NCI-H1436 treated with DMSO at 0.1 percent for 48 hours (cell line): ENCODE measurements at places on chromosomes 7 and 10.

DNA sequence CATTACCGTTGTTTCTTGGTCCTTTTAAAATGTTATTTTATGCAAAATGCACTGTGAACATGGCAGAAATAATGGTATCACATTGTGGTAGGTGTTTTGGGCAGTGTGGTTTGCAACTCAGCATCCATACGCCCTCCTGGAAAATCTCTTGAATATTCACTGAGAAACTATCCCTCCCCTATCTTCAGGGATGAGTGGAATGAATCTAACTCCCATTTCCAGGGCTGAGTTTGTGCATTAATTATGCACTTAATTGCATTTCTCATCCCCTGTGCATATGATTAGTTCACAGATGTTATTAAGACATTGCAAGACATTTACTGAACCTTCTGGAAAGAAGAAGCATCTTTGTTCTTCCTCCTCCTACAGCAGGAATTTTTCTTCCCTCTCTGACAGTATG, 36.5 kb downstream of the CFAP43 start:
- no peak for DNase-seq

- DNase-seq, result no peak
Observed at GRCh38 chr10:119538632-119539358, 3.7 kb downstream of the RGS10 start.

GRCh38 chr10:104246976-104247375, 7.7 kb upstream of the GSTO1 start:
- no peak for DNase-seq

GRCh38 chr7:138684340-138684739, 16.8 kb downstream of the SVOPL start:
- DNase-seq, result no peak

DNA sequence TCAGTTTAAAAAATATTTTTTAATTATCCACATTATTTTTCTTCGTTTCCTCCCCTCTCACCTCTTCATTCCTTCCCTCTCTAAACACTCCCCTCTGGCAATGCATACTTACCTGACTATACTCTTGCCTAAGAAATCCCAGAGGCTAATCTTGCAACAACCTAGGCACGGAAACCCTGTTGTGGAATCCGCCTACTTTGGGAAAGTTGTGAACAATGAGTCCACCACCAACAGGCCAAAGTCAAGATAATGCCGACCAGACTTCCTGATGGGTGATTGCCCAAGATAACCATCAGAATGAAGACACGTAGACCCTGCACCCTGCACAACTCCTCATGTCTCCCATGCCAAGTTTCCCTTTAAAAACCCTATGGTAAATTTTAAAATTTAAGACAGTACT, 521.5 kb downstream of the KIF20B start:
- no peak for DNase-seq

DNA sequence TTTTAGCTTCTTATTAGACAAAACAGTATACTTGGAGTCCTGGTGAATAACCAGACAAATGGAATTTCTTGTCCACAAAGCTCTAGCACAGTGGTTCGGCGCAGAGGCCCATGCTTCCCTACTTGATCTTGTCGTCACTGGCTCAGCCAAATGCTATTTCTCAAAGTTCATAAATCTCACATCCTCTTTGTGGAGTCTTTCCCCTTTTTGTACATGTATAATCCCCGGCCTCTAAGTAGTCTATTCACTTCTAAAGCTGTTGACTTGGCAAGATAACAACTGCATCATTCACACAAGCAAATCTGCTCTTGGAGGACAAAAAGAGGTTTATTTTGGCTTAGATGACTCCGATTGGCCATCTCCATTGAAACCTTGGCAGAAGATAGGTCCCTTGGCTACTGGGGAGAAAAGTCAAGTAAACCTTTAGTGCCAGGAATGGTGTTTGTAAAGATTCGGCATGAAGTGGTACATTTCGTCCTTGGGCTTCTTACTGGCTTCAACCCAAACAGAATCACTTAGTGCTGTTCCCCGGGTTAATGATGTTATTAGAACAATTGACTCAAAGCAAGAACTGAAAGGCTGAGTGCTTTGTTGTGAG, 5.1 kb upstream of the AKR1E2 start:
- DNase-seq, result no peak

GRCh38 chr10:454860-455259, 234.6 kb downstream of the DIP2C start:
- DNase-seq, result no peak

GRCh38 chr10:103861505-103861904, 6.1 kb upstream of the SH3PXD2A start:
- DNase-seq, result no peak

- no peak for DNase-seq
Observed at GRCh38 chr10:5619362-5620211, 46.8 kb downstream of the ASB13 start.

DNA sequence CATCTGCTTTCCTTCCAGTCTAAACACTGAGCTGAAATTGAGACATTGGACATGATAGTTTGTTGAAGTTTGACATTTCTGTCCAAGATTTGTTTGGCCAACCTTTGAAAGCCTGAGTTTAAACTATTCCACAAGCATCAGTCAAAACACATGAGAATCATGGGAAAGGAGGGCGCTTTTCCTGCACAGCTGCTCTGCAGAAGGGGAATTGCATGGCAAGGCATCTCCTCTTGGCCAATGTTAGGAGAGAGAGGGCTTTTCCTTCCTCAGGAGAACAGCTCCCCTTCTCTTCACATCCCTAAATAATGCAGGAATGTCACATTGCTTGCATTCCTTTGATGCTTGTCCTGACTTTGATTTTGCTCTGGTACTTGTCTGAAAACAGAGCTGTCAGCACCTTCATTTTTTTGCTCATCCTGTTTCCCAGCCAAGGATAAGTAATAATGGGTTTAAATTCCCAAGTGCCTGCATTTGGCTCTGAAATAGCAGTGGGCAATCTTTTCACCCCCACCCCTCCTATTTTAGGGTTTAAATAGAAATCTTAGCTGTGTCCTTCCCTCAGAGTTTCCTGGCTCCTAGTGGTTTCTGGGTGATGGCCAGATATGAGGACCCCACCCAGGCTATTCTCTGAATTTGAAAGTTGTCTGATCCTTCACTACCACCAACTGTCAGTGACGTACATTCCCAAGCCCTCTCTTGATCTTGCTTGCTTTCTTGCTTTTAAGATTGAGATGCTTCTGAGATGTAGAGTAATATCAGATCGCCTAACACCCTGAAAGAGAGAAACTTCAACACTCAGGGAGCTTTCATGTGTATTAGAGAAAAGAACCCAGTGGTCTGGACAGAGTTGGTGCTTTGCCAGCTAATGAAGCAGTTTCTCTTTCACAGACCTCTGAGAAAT, 75.2 kb upstream of the NPVF start:
- DNase-seq, result no peak

DNA sequence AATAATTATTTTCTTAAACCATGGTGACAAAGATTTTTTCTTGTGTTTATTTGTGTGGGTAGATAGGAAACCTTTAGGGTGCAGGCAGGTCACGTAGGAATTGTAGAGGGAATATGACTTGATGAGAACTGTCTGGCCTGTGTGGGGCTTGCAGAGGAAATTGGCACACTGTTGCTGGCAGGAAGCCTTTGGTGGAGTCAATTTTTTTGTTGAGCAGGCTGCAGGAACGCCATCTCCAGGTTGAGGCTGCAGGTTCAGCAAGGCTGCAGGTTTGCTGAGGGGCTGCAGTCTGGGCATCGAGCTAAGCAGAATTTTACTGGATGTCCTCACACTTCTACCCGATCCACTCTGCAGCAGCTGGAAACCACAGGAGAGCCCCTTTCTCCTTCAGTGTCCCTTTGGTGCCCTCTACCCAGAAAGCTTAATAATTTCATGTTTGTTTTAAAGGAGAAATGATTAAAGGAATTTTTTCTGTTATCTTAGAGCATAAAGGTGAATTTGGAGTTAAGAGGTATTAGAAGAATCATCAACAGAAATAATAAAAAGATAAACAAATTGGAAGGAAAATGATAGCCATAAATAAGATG, 37.0 kb downstream of the TBC1D12 start:
- DNase-seq, result no peak

DNA sequence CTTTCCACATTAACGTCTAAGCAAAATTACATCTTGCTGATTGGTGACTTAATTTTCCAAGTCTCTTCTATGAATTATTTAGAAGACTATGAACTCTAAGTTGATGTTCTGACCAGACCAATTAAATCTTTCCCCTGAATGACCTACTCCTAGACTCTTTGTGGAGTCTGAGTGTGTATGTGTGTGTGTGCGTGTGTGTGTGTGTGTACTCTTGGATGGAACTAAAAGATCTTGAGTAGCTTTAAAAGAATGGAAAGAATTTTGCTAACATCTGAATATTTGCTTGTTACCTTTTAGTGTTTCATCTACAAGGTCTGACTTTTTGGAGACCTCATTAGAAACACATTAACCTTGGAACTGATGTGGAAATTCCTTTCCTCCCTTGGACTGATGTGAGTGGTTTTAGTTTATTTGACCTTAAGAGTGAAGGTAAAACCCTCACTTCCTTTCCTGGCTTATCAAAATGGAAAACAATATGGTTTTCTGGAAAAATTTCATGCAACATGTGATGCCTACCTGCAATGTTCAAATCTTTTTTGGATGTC, 257.1 kb downstream of the GATA3 start:
- no peak for DNase-seq

- DNase-seq, result no peak
Observed at GRCh38 chr7:127415060-127415742, 22.7 kb upstream of the ZNF800 start.

GRCh38 chr7:36625247-36625646, 99.0 kb downstream of the AOAH start:
- DNase-seq, result no peak

GRCh38 chr7:2610898-2611297, 20.9 kb upstream of the TTYH3 start:
- DNase-seq, result no peak

DNA sequence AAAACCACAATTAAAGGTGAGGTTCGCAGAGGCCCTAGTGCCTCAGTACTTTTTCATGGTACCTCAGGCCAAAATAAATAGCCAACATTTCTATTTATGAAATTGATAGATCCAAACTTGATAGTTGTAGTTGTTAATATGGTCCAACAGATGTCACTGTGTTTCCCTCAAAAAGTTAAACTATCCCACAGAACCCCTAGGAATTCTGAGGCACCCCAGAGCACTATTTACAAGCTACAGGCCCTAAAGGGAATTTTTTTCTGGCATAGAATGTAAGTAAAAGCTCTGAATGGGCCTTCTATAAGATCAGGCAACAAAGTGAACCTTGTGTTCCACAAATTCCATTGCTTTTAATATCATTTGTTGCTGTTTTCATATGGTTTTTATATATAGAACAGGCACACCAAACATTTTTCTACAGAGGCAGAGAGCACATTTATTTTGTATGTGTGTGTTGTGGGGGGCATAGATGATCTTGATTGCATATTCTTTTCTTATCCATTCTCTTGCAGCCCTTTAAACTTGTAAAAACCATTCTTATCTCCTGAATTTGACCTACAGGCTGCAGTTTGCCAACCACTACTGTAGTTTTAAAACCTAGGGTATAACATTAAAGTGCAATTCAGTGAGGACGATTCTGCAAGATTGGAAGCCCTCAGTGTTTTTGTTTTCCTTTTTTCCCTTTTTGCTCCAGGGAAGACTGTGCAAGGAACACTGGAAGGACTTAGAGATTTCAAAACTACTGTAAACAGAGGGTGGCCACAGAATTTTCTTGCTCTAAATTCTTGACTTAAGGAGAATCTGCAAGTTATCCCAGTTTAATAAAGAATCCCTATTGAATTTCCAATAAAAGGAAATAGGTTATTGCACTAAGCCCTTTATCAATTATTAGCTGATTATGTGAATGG, 3.5 kb upstream of the ARL4A start:
- DNase-seq, result no peak

- DNase-seq, result no peak
Observed at GRCh38 chr7:149291036-149291780, 29.2 kb downstream of the ZNF783 start.

DNA sequence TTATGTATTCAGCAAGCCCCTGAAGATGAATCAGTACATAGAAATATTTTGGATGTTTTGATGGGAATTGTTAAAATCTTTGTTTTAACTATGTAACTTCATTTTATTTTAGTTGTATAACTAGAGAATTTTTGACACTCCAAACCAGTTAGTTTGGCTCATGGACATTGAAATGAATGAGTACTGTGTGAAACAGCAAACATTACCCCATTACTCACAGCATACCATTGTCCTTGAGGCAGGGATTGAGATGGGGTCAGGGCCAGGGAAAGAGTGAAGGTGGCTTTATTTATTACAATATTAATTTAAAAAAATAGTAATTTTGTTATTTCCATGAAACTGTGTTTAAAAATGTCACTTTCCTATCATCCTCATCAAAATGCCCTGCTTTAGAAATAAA, 4.8 kb upstream of the BMPER start:
- DNase-seq, result no peak

GRCh38 chr7:159317294-159317693, 172.6 kb upstream of the VIPR2 start:
- DNase-seq, result no peak

DNA sequence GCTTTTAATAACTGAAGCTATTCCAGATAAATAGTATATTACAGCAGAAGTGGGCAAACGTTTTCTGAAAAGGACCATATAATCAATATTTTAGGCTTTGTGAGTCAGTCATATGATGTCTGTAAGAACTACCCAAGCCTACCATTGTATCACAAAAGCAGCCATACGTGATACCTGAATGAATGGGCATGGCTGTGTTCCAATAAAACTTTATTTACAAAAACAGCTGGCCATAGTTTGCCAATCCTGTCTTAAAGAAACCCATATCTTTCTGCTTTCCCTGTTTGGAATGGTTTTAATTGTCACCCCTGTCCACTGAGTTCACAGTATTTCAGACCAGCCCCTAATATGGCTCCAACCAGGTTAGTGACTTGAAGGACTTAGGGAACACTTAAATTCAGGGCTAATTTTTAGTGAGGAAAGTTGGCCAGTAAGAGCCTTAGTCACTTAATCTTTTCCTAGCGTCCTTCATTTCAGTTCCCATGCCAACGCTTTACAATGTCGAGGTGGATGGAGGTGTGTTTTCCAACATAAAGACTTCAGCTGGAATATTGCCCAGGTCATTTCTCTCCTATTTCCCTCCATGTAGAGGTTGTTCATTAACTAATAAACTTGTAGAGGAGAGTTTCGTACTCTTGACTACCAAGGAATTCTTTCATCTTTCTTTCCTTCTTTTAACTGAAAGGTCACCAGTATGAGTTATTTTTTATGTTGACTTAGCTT, 184.5 kb downstream of the TRIL start:
- no peak for DNase-seq

DNA sequence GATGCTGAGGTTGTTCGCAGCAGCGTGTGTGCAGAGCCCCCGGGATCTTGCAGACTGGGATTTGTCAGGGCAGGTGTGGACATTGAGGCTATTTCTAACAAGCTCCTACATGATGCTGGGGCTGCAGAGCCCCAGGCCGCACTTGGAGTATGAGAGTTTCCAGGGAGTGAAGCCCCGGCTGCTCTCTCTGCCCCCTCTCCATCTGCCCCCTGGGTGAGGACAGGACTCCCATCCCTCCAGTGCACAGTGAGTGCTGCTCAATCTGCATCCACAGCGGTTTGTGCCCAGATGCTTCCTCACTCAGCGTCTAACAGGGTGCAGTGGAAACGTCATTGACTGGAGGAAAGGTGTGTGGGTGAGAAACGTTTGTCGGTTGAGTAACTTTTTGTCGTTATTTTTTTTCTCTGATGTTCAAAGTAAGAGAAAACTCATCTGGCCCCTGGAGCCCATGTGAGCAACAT, 25.3 kb downstream of the IL2RA start:
- DNase-seq, result no peak

- no peak for DNase-seq
Observed at GRCh38 chr10:121928528-121928884, 675 bp upstream of the ATE1 start.

GRCh38 chr7:14776266-14776665, 126.3 kb downstream of the DGKB start:
- DNase-seq, result no peak
